ENCODE measurements at places on chromosomes 6 and 20. TPM values are rescaled to one million over a fixed set of nuclear protein-coding genes. Genes with fewer than 3 reads are reported as not detected.
A peak's percentile ranks its signal among the peaks of the same experiment; 100 is the strongest.

DNA sequence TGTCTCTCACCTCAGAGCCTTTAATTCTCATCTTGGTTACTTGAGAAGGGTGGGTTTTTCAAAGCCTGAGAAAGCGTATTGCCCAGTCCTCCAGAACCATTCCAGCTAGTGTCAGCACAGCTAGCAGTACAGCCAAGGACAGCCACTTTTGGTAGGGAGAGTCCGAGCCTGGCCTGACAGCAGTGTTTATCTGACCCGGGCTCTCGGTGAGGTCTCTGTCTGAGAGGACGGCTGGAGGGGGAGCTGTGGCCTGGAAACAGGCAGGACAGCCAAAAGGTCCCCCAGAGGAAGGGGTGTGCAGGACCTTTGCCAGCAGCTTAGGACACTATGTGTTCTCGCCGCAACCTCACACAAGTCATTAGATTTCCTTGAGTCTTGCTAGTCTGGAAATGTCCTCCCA lies 38.8 kb downstream of the LYRM2 start:
- H3K27ac ChIP-seq = peak overlapping the region; percentile 51
- H3K4me3 ChIP-seq = no peak overlapping the region
- H3K36me3 ChIP-seq = no peaks in the 10 kb centered on the region
- peaks cover 3% of the 10 kb centered on the region for H3K4me1 ChIP-seq

- H3K4me3 ChIP-seq = no peak overlapping the region
- peaks cover 16% of the 10 kb centered on the region for H3K4me1 ChIP-seq
- no peak for DNase-seq
- H3K27me3 ChIP-seq = no peaks in the 10 kb centered on the region
- H3K36me3 ChIP-seq = no peaks in the 10 kb centered on the region
Measured at GRCh38 chr20:1833728-1834726, 61.2 kb upstream of the SIRPA start.

GRCh38 chr20:9040863-9041524 lies 27.9 kb upstream of the PLCB4 start:
- no peaks in the 10 kb centered on the region for H3K36me3 ChIP-seq
- H3K4me3 ChIP-seq = no peak overlapping the region
- DNase-seq = no peak
- no peaks in the 10 kb centered on the region for H3K4me1 ChIP-seq
- no peak overlapping the region for H3K27ac ChIP-seq
- H3K27me3 ChIP-seq = no peaks in the 10 kb centered on the region

DNA sequence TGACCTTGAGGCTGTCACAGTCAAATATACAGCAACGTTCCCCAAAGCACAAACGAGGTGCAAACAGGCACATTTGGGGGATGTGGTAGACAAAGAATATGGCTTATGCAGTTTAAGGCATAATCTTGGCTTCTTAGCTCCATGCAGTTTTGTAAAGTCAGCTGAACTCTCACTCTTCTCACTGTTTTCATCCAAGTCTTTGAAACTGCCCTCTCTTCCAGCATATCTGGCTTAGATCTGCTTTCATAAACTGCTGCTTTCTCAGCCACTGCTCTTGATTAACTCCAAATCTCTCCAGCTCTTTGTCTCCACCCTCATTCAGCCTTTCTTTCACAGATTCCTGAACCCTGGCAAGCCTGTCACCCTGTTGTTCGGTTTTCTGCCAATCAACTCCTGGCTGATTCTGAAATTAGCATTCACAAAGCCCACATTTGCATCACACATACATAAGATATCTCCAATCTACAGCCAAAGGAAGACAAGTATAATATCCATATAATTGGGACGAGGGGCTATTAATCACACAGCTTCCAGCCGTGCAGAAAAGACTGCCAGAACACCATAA lies 301.1 kb upstream of the RNF217 start:
- H3K27me3 ChIP-seq = no peaks in the 10 kb centered on the region
- H3K36me3 ChIP-seq = no peaks in the 10 kb centered on the region
- H3K4me3 ChIP-seq = no peak overlapping the region
- no peaks in the 10 kb centered on the region for H3K4me1 ChIP-seq
- DNase-seq = no peak

DNA sequence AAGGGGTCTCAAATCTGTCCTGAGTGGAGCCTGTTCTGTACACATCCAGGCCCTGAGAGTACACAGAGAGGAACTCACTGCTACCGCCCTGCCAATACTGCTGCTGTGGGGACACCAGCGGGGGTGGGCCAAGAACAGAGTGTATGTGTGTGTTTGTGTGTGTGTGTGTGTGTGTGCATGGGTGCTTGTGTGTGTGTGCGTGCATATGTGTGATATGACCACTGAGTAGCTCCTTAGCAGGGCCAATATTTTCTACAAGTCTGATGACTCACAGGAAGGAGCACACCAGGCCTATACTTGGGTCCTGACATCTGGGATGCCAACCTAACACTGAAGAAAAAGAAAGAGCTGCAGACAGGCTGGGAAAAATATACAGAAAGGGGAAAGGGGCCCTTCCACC lies 1.4 kb downstream of the RAET1E start:
- H3K36me3 ChIP-seq = no peaks in the 10 kb centered on the region
- no peak for DNase-seq
- no peak overlapping the region for H3K4me3 ChIP-seq

Gene EYA4
- 11.3 TPM for total RNA-seq

Gene LHFPL5
- total RNA-seq = 0.50 TPM

- DNase-seq = no peak
- no peak overlapping the region for H3K4me3 ChIP-seq
- H3K36me3 ChIP-seq = no peaks in the 10 kb centered on the region
- no peaks in the 10 kb centered on the region for H3K27me3 ChIP-seq
- H3K27ac ChIP-seq = no peak overlapping the region
Measured at GRCh38 chr6:15232836-15233510, 12.9 kb upstream of the JARID2 start.

Gene HINT3
- 22.5 TPM for total RNA-seq

GRCh38 chr6:143336446-143337152 lies 113.9 kb downstream of the ADAT2 start:
- no peak overlapping the region for H3K27ac ChIP-seq
- H3K36me3 ChIP-seq = no peaks in the 10 kb centered on the region
- DNase-seq = no peak
- H3K4me1 ChIP-seq = no peaks in the 10 kb centered on the region

GRCh38 chr20:36094497-36094896 lies 60.0 kb upstream of the EPB41L1 start:
- no peaks in the 10 kb centered on the region for H3K36me3 ChIP-seq
- H3K4me1 ChIP-seq = peaks cover 21% of the 10 kb centered on the region
- no peaks in the 10 kb centered on the region for H3K27me3 ChIP-seq
- peak overlapping the region; percentile 79 for H3K4me3 ChIP-seq
- peak overlapping the region; percentile 27 for H3K27ac ChIP-seq
- peak; percentile 42 for DNase-seq

DNA sequence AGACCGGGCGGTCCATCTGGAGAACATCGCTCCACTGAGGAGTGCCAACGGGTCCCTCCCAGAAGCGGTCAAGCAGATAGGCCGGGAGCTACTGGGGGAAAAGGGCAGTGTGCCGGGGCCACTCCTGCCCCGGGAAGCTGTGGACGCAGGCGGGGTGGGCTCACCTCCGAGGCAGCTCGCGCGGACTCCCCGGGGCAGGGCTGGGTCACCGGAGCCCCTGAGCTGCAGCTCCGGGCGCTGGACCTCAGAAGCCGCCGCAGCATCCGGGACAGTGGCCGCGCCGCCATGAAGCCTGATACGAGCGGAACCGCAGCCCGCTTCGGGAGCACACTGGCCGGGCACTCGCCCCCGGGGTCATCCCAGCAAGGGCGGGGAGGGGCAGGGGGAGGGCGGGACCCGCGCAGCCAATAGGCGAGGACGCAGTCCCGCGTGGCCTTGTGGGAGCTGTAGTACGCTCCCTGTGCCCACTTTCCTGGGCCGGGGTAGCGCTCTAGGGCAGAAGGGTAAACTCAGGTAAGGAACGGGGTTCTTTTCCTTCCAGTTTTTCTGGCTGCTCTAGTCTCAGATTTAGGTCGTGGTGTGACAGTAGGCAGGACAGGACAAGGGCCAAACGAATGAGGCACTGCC lies at the start of gene MOCS1:
MOCS1 (minus strand) TSS at position 332 of the 627 bp plus-strand sequence; CDS start at position 287, 45 bp downstream.
- H3K27ac ChIP-seq = peak within 1 kb of the TSS; percentile 87
- H3K4me3 ChIP-seq = peak within 1 kb of the TSS; percentile 85
- H3K36me3 ChIP-seq = no peaks in the 10 kb centered on the region
- peaks cover 7% of the 10 kb centered on the region for H3K4me1 ChIP-seq
- DNase-seq = peak; percentile 92

DNA sequence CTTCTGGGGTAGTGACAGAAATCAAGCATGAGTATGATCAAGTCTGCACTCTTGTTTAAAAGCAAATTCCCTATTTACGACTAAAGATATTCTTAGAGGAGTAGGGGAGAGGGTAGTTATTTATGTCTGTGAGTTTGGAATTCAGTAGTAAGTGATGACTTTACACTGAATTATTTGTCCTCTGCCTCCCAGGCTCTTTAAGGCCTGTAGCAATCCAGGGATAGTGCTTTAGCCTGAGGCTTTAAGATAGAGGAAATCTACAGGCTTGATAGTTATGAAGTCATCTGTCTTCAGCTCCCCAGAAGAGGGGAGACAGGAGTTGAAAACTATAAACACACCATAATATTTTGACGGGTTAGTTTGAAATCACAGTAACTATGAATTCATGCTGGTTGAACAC lies 664.5 kb downstream of the EPM2A start:
- H3K4me1 ChIP-seq = no peaks in the 10 kb centered on the region
- DNase-seq = no peak
- no peak overlapping the region for H3K4me3 ChIP-seq
- H3K27ac ChIP-seq = no peak overlapping the region

Gene ADGB
- 23.8 TPM for total RNA-seq

Gene GJA10
- total RNA-seq = 0.19 TPM

GRCh38 chr6:80667006-80667405 lies 560.5 kb downstream of the BCKDHB start:
- H3K4me3 ChIP-seq = no peak overlapping the region
- no peaks in the 10 kb centered on the region for H3K36me3 ChIP-seq
- H3K27me3 ChIP-seq = no peaks in the 10 kb centered on the region
- H3K4me1 ChIP-seq = no peaks in the 10 kb centered on the region
- no peak overlapping the region for H3K27ac ChIP-seq

GRCh38 chr6:11054722-11055121 lies 10.6 kb upstream of the ELOVL2 start:
- DNase-seq = no peak
- H3K4me3 ChIP-seq = no peak overlapping the region
- H3K36me3 ChIP-seq = no peaks in the 10 kb centered on the region
- no peaks in the 10 kb centered on the region for H3K27me3 ChIP-seq
- no peaks in the 10 kb centered on the region for H3K4me1 ChIP-seq

Gene RIPOR2
- total RNA-seq = 10.0 TPM

DNA sequence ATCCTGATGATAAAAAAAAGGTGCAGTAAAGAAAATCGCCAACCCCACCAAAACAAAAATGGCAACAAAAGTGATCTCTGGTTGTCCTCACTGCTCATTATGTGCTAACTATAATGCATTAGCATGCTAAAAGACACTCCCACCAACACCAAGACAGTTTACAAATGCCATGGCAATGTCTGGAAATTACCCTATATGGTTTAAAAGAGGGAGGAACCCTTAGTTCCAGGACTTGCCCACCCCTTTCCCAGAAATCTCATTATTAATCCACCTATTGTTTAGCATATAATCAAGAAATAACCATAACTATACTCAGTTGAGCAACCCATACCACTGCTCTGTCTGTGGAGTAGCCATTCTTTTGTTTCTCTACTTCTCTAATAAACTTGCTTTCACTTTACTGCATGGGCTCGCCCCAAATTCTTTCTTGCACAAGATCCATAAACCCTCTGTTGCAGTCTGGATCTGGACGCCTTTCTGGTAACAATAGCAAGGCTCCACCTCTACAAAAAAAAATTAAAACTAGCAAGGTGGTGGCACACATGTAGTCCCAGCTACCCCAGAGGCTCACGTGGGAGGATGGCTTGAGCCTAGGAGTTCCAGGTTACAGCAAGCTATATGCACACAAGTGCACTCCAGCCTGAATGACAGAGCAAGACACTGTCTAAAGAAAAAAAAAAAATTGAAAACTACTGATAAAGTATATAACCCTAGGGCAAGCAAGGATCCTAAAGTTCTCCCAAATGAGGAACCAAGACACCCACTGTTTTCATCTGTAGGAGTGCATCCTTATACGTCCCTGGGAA lies 278.8 kb upstream of the JARID2 start:
- H3K27ac ChIP-seq = no peak overlapping the region
- no peak overlapping the region for H3K4me3 ChIP-seq
- no peaks in the 10 kb centered on the region for H3K4me1 ChIP-seq
- no peak for DNase-seq
- H3K36me3 ChIP-seq = no peaks in the 10 kb centered on the region

DNA sequence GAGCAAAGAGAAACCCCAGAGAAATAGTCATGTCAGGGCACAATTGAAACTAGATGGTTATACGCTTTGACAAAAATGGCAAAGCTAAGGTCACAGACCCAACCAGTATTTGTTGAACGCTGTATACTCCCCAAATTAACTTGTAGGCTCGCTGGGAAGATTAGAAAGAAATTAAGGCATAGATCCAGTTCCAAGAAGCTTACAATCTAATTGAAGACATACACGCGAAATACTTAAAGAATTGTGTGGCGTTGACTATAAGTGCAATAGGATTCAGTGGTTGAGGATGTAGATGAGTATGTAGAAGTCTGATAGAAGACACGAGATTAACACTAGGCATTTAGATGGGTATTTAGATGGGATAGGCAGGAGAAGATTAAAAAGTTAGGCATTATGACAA lies 525 bp downstream of the FAM229B start:
- no peaks in the 10 kb centered on the region for H3K27me3 ChIP-seq
- H3K4me1 ChIP-seq = no peaks in the 10 kb centered on the region
- no peaks in the 10 kb centered on the region for H3K36me3 ChIP-seq
- peak overlapping the region; percentile 83 for H3K4me3 ChIP-seq
- no peak for DNase-seq

DNA sequence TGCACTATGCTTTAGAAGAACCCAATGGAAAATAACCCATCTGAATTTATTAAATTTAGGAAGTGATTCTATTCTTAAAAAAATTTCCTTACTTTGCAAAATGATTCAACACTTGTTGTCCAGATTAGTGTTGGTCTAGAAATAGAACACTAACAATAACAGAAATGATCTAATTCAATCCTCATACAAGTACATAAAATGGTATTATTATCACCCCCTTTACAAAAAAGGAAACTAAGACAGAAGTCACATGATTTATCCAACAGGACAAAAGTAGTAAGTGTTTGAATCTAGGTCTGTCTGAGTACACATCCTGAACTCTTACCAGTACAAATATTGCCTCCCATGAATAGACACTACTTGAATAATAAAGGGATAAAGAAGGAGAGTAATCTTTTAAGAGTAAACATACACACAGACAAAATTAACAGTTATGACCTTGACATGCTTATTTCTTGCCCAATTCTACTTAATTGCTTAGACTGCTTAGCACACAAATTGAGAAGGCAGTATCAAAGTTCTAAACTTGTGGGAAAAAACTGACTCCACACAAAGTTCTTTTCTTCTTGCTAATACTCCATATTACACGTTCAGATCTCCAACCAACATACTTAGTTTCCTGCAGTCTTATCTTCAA lies 195.4 kb upstream of the RUNX2 start:
- no peak overlapping the region for H3K27ac ChIP-seq
- no peaks in the 10 kb centered on the region for H3K4me1 ChIP-seq
- DNase-seq = no peak
